Stimulated activated CD8-positive, alpha-beta memory T cell treated with anti-CD3 and anti-CD28 coated beads, Interleukin-4, amount 100 ng/mL, for 24 hours (primary cell): ENCODE measurements at places on chromosomes 5 and 9.
A peak's percentile ranks its signal among the peaks of the same experiment; 100 is the strongest.

- no peak for DNase-seq
Observed at GRCh38 chr5:58172946-58173345, 286.9 kb downstream of the PLK2 start.

DNA sequence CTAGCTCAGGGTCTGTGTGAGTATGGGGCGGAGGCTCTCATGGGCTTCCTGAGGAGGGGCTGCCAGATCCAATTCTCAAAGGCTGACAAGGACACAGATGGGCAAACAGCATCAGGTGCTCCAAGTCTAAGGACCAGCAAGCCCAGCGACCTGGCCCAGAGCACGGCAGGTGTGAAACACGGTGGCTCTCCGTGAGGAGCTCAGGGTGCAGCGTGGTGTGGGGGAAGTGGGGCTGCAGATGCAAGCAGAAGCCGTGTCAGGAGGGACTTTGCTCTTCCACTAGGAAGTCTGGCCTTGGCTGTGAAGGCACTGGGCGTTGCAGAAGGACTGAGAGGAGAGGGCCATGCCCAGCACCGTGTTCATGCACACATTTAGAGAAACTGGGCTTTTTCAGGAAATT lies 420.0 kb downstream of the GADD45G start:
- DNase-seq = no peak

GRCh38 chr9:19648672-19649071 lies 140.2 kb downstream of the SLC24A2 start:
- DNase-seq = no peak

GRCh38 chr5:95870105-95870672 lies 47.7 kb upstream of the GLRX start:
- peak; percentile 29 for DNase-seq

- no peak for DNase-seq
Observed at GRCh38 chr5:122611406-122611805, 163.5 kb upstream of the SNX2 start.

DNA sequence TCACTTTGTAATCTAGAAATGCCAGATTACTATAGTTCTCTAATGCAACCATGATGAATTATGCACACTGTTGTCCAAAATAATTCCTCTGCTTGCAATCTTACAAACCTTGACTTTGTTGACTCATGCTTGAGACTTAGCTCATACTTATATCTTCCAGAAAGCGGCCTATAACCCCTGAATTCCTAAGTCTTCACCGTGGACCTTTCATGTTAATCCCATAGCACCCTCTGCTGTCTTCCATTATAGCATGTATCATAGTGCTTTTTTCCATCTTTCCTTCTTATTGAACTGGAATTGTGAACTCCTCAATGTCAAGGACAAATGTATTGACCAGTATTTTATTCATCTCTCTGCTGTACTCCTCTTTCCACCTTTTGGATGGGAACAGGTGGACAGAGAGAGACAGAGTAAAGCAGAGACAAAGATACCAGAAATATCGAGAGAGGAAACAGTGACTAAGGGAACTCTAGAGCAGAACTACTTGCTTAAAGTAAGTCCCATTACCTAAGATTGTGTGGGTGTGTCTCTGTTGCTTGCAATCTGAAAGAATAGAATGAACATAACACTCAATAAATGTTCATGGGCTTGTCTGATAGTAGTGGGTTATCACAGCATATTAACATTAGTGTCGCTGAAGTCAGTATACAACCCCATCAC lies 110.0 kb downstream of the LURAP1L start:
- no peak for DNase-seq

- DNase-seq = no peak
Observed at GRCh38 chr5:39475159-39475571, 50.4 kb upstream of the DAB2 start.

DNA sequence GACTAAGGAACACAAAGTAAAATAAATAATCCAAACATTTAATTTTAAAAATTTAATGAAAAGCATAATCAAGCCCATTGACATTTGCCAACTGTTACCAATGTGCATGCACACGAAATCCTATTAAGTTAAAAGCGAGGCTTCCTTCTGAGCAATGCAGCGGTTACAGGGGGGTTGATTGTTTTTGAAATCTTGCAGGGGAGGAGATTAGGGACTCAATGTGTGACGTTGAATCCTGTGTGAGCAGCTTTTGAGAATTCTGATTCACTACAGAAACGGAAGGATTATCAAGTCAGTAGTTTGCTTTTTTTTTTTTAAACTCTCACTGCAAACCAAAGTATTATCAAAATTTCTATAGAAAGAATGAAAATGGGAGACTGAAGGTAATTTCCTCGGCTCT lies 109.5 kb downstream of the PRKACG start:
- no peak for DNase-seq

DNA sequence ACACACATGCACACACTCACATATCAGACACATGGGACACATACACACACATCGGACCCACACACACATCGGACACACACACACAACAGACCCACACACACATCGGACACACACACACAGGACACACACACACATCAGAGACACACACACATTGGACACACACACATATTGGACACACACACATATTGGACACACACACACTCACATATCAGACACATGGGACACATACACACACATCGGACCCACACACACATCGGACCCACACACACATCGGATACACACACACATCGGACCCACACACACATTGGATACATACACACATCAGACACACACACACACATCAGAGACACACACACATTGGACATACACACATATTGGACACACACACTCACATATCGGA lies 12.8 kb upstream of the LAMC3 start:
- no peak for DNase-seq

DNA sequence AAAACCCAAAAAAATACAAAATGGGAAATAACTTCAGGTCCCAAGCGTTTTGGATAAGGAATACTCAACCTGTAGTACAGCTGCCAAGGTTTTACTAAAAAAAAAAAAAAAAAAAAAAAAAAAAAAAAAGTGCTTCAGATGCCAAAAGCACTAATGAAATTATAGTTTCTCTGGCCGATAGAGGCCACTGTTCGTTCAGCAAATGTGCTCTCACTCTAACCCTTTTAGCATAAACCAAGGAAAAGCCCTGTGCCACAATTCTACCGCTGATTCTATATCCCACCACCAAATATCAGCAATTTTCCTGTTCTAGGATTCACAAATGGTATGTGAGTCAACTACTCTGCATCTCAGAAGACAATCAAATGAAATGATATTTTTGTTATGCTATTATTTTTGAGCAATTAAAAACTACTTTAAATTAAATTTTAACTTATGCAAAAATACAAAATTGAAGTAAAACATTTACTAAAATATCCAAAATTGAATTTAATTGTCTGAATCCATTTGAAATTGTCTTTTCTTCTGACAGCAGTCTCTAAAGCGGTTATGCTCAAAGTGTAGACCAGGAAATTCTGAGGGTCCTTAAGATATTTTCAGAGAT lies 79.8 kb downstream of the RICTOR start:
- DNase-seq = peak; percentile 2

DNA sequence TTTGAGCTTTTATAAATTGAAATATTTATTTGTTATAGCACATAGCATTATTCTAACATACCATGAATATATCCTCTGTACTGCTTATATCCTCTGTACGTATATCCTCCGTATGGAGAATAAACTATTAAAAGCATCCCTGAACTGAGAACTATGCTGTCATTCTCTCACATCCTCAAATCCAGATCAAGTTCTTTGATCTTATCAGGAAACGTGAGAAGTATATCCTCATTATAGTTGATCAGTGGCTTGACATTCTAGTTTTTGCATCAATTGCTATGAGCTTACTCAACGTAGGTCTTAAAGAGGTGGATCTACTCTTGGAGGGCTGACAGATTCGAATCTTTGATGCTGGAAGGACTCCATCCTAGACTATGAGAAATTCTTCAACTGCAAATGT lies 37.4 kb downstream of the IL7R start:
- no peak for DNase-seq

GRCh38 chr5:177607115-177607451 lies 7.2 kb downstream of the B4GALT7 start:
- DNase-seq = no peak

DNA sequence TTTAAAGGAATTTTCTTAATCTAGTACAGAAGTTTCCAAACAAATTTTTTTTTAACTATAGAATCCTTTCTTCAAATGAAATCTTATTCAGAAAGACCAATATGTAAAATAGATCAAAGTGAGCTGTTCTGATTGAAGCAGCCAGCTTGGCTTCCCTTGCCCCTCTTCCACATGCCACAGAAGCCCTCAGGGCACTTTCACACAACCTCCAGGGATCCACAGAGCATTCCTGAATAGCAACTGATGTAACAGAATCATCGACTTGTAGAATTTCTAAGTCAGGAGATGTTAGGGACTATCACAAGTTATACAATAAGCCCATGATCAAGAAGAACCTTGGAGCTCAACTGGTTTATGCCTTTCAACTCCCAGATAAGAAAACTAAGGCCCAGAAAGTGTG lies 427.8 kb upstream of the C9orf72 start:
- no peak for DNase-seq

- DNase-seq = no peak
Observed at GRCh38 chr9:93907551-93908199, 47.5 kb downstream of the BARX1 start.

DNA sequence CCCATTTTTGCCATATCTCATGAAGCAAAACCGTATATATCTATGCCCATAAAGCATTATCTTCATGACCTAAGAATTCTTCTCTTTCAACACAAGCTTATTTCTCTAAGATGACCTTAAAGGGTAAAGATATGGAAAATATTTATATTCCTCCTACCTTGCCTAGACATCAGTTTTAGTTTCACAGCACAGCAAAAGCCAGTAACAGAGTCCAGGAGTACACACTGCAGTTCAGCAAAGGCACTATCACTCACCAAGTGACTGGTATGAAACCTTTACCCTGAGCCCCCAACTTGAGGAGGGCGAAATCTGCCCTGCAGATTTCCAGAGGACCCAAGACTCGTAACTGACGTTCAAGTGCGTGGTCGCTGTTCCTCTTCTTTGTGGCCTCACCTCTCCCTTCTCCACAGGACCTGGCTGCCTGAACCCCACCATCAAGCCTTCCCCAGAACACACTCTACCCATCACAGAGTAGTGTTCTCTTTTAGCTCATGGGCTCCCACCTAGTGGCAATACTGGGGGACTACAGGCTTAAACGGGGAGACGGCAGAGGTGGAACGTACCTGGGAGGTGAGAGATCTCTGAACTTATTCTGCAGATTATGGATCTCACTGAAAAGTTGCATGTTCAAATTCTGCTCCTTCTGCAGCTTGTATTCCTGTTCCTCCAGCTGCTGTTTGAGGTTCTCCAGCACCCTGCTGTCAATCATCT lies 141.0 kb downstream of the CDK5RAP2 start:
- no peak for DNase-seq

- peak; percentile 57 for DNase-seq
Observed at GRCh38 chr5:54229041-54229780, 81.2 kb downstream of the ARL15 start.
